ENCODE measurements at places on chromosomes 16 and 17.
A peak's percentile ranks its signal among the peaks of the same experiment; 100 is the strongest.

GRCh38 chr16:10619271-10619849 is 39.0 kb upstream of the EMP2 start:
- DNase-seq, result no peak

DNA sequence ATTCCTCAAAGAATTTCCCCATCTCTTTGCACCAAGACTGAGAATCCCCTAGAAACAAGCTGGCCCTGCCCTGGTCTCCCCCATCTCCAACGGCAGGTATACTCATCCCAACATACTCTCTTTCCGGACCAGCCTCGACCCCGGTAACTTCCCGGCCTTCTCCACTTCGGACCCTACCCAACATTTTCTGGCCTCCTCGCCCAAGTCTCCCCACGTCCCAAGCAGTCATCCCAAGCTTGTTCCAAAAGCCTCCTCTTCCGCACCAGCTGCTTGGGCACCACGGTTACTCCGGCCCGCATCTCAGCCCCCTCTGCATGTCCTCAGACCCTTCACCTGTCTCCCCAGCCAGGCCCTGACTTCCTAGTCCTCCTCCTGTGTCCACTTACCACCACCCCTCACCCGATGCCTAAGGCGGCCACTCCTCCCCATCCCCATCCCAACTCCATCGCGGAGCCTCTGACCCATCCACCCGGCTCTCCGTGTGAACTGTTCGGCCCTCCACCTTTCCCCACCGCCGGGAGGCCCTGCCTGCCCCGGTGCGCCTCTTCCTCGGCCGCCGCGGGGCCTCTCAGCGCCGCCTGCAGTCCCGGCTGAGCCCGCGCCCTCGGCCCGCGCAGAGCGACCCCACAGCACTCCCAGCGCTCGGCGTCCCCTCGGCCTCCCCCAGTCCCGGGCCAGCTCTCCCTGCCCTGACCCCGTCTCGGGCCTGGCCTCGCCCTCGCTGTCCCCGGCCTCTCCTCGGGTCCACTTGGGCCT is 994 bp downstream of the PITPNA start:
- DNase-seq, result no peak

GRCh38 chr16:67184453-67184994 is 761 bp upstream of the MATCAP1 start:
- no peak for DNase-seq

GRCh38 chr16:87490096-87490798 is 2.6 kb downstream of the ZCCHC14 start:
- DNase-seq, result no peak

DNA sequence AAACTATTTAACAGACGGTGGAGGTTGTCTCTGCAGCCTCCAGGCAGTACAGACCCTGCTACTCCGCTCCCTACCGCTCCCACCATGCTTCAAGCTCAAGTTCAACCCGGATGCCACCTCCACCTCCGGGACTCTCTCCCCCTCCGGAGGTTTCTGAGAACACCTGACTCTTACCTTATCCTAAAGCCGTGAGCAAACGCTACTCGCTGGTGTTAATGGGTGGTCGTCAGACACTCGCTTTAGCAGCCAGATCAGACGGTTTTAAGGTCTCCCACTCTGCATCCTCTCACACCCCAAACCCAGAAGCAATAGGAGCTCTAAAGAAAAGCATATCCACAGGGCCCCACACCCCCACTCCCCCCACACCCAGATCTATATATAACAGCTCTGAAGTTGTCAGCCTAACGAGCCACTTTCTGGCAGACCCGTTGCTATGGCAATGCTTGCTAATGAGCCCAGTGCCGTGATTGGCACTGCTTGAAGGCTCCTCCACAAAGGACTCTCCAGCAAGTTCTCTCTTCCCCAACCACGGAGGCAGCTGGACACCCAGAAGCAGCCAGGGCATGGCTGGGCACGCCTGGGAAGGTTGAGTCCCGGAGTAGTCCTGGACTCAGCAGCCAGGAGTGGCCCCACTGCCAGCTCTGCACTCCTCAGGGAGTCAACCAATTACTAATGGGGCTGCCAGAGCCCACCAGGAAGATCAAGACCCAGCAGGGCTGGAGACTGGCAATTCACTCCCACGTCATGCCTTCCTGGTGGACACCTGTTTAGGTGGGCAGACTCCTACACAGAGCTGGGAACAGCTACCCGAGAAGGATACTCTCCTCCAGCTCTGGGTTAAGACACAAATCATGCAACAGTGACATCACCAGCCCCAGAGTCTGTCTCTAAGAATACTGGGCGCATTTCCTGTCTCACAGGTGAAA is 121.2 kb upstream of the RCVRN start:
- DNase-seq, result no peak

- no peak for DNase-seq
Measured at GRCh38 chr17:60439501-60439900, 17.2 kb downstream of the CHCT1 start.

DNA sequence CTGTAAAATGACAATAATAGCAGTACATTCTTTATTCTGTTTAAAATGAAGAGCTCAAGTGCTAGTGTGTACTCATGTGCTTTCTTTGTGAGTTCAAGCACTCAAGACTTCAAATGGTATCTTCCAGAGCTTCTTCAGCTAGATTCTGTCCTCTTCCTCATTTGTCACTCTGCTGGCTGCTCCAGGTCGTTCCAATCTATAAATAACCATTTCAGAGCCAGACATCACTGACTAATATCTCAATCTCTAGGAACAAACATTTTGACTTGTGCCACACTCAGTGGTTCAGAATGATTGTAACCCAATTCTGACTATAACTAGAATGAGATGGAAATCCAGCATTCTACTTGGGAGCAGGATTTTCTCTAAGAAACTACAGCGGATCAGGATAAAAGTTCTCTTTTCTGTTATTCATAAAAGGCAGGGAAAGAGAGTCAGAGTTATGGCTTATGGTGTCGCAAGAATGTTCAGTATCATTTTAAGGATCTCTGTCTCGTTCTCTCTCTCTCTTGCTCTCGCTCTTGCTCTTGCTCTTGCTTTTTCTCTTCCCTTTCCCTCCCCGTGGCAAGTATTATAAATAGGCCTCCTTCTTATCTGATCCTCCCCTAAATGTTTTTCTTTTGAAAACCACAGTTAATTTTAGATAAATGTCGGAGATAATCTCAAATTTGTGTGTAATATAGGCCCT is 116.3 kb upstream of the MAF start:
- no peak for DNase-seq

DNA sequence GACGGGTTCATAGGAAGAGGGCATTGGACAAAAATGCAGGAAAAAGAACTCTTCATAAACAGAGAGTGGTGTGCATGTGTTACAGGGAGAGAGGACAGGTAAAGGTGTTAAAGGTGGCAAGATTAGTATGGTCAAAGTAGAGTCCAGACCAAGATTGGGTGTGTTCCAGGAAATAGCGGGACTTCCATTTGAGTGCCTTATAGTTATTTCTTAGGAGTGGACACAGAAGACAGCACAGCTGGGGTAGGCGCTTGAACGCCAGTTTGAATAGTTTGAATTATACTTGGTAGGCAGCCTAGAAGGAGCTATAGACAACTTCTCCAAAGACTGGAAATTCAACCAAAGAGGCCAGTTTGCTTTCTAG is 63.4 kb downstream of the MAP2K6 start:
- DNase-seq, result no peak

- no peak for DNase-seq
Measured at GRCh38 chr17:38921756-38922411, 3.5 kb upstream of the LASP1NB start.

DNA sequence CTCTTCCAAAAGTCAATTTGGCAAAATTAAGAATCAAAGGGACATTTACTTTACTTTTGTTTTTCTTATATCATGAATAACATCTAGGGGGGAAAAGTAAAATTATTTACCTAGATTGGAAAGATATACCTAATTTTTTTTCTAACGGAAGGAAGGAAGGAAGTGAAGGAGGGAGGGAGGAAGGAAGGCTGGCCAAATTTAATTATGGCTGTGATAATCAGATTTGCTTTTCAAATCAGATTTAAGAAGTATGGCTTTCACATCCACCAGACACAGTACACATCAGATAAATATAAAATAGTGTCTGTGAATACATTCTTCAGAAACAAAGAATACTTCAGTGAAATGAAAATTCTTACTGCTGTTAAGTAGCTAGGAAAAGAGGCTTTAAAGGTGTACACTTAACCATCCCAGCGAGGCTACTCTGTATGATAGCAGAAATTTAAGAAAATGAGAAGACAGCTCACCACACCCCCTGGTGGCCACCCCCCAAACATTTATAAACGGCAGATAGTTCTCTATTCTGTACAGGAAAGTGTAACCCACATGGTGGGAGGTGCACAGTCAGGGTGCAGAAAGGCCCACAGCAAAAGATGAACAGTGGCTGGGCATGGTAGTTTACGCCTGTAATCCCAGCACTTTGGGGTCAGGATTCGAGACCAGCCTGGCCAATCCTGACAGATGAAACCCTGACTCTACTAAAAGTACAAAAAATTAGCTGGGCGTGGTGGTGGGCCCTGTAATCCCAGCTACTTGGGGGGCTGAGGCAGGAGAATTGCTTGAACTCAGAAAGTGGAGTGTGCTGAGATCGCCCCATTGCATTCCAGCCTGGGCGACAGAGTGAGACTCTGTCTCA is 150.8 kb downstream of the SSH2 start:
- DNase-seq, result peak; percentile 51

GRCh38 chr17:38440614-38441397 is 12.5 kb downstream of the ARHGAP23 start:
- no peak for DNase-seq

DNA sequence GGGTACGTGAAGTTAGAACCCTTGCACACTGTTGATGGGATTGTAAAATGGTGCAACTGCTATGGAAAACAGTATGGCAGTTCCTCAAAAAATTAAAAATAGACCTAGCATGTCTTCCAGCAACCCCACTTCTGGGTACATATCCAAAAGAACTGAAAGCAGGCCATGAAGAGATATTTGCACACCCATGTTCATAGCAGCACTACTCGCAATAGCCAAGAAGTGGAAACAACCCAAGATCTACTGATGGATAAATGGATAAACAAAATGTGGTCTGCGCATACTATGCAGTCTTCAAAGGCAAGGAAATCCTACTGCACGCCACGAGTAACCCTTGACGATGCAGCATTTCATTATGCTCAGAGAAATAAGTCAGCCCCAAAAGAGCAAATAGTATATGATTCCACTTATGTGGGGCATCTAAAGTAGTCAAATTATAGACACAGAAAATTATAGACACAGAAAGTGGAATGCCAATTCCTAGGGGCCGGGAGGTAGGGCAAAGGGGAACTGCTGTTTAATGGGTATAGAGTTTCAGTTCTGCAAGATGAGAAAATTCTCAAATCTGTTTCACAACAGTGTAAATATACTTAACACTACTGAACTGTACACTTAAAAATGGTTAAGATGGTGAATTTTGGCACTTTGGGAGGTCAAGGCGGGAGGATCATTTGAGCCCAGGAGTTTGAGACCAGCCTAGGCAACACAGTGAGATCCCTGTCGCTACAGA is 17.2 kb downstream of the CORO7 start:
- DNase-seq, result no peak

GRCh38 chr17:49439673-49440571 is 25.2 kb upstream of the PHB1 start:
- no peak for DNase-seq

- no peak for DNase-seq
Measured at GRCh38 chr17:42198897-42199296, 4.6 kb upstream of the GHDC start.

DNA sequence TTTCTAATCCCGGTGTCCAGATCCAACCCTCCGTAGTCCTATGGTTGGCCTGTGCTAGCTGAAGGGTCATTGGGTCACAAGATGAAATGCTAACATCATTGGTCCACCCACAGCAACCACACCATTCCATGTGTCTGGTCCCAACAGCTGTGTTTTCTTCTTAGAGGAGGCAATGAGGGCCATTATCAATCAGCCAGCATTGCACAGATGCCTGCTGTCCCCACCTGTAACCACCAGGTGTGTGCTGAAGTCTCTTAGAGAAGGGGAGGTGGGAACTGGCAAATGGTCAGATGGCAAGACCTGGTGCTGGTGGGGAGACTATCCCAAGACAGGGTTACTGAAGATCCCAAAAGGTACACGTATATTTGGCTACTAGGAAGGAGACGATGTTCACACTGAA is 37.4 kb downstream of the HIC1 start:
- DNase-seq, result no peak

DNA sequence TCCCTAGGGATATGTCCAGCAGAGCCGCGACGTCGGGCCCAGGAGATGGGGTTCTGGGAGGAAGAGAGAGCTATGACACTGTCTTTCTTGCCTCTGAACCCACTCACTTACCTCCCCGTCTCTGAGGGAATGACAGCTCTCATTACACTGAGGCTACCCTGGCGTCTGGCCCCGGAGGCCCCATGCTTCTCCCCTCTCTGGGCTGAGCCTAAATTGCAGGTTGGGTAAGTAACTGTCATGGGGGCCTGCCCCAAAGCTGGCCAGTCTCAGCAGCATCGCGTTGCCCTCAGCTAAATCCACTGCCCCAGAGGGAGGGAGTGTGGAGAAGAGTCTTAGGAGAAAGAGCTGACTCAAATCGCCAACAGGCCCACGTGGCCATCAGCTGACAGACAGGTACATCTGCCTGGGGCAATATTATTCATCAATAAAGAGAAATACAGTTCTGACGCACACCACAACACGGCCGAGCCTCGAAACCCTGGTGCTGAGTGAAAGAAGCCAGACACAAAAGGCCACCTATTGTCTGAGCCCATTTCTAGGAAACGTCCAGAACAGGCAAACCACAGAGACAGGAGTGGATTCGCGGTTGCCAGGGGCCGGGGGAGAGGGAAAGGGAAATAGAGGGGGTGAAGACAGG is 156.4 kb downstream of the C16orf95 start:
- DNase-seq, result no peak

- peak; percentile 30 for DNase-seq
Measured at GRCh38 chr16:80993307-80993706, 13.4 kb downstream of the CMC2 start.

DNA sequence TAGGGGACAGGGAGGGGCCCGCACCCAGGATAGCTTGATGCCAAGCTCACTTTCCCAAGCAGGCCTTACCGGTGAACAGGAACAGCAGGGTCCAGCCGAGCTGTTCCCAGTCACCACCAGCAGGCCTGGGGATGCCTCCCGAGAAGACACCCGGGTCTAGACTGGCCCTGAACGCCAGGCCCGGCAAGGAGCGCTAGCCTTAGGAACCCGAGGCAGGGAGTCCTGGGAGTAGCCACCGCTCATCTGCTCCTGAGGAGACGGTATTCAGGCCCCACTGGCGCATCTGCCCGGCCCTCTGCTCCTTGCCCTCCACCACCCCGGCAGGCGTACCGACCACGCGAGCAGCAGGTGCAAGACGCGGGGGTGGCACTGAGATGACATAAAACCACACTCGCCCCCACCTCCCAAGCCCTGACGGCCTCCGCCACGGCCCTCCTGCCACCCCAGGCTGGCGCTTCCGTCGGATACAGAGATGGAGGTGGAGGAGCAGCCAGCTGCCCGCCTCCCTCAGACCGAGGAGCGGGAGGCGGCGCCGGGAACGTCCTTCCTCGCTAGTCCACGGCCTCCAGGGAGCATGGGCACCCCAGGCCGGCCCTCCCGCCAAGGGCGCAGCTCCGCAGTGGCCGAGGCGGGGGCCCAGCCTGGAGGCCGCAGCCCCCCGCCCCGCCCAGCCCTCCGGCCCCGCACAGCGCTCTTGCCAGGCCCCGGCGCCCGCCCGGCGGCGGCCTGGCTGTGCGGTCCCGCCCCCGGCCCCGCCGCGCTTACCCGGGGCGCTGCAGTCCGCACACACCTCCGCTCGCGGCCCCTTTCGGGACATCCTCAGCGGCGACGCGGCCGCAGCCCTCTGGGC is 661 bp downstream of the GIT1 start:
- DNase-seq, result no peak
